ENCODE measurements at places on chromosomes 2 and 18.

DNA sequence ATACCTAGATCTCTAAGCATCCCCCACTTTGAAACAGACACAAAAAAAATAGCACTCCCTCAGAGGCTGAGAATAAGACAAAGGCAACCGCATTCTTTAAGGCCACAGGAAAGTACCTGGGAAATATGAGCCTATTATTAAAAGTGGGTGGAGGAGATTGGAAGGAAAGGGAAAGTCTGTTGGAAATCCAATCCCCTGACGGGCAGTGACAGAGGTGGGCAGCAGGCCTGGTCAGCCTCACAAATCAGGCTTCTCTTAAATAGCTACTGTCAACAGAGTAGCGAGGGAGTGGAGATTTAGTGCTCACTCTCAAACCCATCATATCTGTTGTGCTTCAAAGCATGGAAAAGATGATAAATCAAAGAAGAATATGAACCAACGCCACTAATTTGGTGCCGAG, 324.4 kb downstream of the ALK start:
- no peak for DNase-seq

- DNase-seq, result no peak
Measured at GRCh38 chr18:36197511-36198166, 10.3 kb downstream of the MOCOS start.

DNA sequence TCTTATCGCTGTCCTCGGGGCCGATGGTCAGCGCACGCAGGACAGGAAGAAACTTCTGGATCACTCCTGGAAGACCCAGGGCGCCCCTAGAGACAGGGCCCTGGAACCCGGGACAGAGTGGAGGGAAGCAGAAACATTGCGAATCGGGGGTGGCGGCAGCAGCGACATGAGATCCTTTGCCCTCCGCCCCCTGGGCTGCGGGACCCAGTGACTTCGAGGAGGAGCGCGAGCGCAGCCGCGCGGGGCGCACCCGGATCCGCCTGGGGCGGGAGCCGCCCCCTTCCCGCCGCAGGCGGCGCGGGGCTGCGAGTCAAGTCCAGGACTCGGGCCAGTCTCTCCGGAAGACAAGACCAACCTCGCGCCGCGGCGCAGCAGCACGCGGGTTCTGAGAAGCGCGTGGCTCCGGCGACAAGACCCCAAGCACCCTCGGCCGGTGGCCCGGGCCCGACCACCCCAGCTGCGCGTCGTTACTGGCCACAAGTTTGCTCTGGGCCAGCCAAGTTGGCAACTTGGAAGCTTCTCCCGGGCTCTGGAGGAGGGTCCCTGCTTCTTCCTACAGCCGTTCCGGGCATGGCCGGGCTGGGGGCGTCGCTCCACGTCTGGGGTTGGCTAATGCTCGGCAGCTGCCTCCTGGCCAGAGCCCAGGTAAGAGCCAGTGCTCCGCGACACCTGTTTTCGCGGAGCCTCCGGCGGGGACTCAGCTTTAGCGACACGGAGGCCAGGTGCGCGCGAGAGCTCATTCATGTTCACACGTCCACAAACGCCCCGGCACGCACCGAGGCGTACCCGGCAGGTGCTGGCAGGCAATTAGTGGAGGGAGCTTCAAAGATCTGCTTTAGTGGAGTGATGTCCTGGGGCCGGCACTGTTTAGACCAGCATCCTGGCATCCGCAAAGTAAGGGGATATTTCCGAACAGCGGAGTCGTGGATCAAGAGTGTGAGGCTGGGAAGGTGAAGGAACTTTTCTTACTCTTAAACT, at the start of gene PTH2R:
PTH2R (plus strand) TSS at position 319 of the 978 bp plus-strand sequence; CDS start at position 571, 252 bp downstream.
- no peak for DNase-seq

GRCh38 chr2:217722883-217723472, 279.8 kb downstream of the TNS1 start:
- DNase-seq, result no peak

GRCh38 chr2:196587056-196587455, 52.5 kb upstream of the CCDC150 start:
- DNase-seq, result no peak

GRCh38 chr2:226508683-226509082, 290.9 kb downstream of the IRS1 start:
- no peak for DNase-seq

GRCh38 chr2:643334-643733, 33.9 kb downstream of the TMEM18 start:
- no peak for DNase-seq

DNA sequence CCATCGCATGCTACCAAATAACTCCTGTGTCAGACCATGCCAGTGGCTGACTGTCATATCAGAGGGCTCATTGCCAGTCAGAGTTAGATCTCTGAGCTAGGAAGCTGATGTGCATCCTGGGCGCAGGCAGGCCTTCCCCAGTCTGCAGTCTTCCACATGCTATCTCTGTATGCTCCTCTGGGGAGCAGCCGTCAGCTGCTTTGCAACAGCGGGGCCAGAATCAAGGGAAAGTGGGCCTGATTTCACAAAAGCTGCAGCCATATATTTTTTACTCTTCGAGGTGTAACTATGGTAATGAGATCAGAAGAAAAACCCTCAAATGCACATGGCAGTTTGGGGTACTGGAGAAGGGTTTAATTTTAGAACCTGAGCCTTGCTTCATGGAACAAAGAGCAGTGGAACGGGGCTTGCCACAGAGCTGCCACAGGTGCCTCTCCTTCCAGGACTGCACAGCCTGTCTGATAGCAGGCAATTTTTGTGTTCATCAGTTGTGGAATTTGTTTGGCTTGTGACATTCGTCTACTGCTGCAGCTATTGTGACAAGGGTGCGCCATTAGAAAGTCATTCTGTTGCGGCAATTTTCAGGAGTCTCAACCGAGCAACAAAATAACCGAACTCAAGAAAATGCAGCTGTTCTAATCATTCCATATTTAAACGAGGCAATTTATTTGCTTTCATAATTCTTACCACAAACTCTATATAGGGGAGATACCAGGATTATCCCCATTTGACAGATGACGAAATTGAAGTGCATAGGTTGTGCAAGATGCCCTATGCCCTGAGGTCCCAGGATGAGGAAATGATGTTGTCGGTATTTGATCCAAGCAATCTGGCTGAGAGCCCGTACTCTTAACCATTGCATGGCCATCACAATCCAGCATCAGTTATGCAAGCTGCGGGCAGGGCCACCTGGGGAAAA, 109.6 kb upstream of the CYRIA start:
- no peak for DNase-seq

- no peak for DNase-seq
Measured at GRCh38 chr2:236530512-236530911, 39.1 kb upstream of the ACKR3 start.

- DNase-seq, result no peak
Measured at GRCh38 chr2:25929789-25930473, 51.6 kb upstream of the ASXL2 start.

DNA sequence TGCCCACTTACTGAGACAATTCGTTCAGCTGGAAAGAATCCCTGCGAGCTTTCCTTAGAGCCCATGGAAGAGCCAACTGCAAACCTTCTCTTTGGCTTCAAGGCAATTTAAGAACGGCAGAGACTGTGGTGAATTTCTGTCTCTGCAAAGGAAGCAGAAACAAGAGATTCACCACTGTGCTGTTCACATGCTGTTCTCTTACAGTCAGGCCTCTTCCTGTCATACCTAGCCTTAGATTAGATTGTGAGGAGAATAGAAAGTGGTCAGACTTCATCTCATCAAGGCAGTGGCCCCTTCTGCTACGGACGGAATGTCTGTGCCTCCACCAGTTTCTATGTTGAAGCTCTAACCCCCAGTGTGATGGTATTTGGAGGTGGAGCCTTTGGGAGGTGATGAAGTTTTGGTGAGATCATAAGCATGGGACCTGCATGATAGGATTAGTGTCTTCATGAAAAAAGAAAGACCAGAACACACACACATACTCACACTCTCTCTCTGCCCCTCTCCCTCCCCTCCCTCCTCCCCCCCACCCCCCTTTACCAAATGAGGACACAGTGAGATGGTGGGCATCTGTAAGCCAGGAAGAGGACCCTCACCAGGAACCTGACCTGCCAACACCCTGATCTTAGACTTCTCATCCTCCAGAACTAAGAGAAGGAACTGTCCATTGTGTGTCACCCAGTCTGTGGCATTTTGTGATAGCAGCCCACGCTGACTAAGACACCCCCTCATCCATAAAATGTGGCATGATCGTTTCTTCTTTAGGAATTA, 45.6 kb upstream of the NRP2 start:
- DNase-seq, result no peak

DNA sequence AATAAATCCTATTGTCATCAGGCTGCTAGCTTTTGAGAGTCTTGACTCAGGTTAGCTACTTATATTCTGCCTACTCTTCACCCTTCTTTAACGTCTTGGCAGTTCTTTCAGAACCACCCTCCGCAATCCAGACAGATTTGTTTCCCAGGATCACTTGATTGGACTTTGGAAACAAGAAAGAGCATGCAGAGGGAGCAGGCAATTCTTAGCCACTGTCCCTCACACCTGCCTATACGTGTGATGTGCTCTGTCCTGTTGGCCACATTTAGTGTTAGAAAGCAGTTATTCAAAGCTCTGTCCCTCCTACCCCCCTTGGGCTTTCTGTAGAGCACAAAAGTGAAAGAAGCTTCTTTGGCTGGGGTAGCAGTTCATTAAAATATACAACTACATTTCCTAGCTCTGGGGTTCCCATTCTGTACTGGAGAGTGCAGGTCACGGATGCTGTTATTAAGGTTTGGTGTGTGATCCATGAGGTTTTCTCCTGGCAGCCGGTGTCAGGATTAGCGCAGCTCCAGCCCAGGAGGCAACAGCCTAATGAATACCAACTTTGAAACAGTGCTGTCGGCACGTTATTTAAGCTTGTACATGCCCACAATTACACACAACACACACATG, 6.3 kb downstream of the FZD5 start:
- no peak for DNase-seq

DNA sequence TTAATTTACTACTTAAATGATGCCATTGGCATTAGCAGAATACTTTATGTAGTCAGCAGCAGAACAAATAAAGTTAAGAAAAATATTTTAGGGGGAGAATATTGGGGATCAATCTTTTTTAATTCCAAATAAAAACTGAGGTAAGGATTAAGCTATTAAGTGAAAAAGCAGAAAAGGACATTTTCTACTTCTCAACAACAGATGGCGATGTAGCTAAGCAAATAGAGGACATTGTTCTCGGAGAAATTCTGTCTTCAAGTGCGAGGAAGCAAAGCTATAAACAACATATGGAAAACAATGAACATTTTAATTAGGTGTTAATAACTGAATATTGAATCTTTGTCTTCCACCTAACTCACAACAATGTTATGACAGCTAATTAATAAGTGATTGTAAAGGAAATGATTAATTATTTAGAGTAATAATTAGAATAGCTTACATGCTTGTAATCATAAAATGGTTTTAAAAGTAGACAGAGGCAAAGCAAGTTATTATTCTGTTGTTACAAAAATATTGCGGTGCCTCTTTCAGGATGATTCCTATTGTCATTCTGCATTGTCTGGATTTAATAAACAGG, 32.9 kb upstream of the CCDC93 start:
- DNase-seq, result no peak

- no peak for DNase-seq
Measured at GRCh38 chr2:72916743-72917137, 579 bp upstream of the EMX1 start.

DNA sequence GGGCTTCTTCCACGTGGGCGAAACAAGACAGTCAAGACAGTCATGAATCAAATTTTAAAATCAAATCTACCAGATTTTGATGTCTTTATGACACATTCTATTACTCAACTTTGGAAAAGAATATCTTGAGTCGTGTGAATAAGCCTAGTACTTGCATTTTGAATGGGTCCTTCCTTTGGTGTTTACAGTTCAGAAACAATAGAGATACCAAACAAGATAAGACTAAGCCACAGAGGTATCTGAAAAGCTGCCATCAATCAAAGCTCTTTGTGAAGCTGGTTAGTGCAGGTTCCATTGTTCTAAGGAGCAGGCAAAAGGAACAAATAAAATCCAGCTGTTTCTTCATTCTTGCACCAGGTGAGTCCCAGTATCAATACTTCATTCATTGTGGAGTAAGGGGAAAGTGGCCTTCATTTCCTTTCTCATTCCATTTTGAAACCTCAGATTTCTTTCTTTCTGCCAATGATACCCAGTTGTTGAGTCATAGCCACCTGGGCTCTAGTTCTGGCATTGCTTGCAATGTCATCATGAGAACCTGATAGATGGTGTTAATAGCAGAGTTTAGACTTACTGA, 151.7 kb upstream of the L3MBTL4 start:
- no peak for DNase-seq

- no peak for DNase-seq
Measured at GRCh38 chr2:74292751-74293150, 50.5 kb downstream of the SLC4A5 start.

- DNase-seq, result no peak
Measured at GRCh38 chr2:213148572-213149261, 2.7 kb downstream of the IKZF2 start.

- DNase-seq, result no peak
Measured at GRCh38 chr2:148162871-148163270, 142.0 kb downstream of the MBD5 start.

- DNase-seq, result no peak
Measured at GRCh38 chr18:79911344-79912270, 39.8 kb downstream of the SLC66A2 start.

GRCh38 chr2:236811062-236811656, 241.5 kb downstream of the ACKR3 start:
- no peak for DNase-seq

DNA sequence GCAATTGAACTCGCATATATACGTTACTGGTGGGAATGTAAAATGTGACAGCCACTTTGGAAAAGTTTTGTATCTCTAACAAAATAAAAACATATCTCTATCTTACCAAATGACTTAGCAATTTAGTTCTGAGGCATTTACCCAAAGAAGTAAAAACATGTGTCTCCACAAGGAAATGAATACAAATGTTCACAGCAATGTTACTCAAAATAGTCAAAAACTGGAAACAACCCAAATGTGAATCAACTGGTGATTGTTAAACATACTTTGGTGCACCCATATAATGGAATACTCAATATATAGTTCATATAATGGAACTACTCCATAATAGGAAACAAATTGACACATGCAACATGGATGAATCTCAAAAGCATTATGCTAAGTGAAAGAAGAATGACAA, 70.4 kb upstream of the DNER start:
- no peak for DNase-seq

DNA sequence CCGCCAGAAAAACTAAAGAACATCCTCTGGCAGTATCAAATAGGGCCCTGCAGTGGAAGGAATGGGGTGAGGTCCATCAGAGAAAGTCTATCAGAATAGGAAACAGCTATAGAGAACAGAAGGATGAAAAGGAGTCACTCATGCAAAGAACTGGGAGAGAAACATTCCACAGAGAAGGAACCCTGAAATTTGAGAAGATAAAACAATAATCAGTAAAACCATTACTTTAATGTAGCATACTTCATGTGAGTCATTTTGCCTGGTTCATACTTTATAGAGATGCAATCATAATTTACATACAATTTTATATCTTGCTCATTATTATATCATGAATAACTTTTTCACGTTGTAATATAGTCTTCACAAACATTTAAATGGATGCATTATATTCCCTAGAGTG, 402.2 kb downstream of the NCKAP5 start:
- no peak for DNase-seq

- DNase-seq, result no peak
Measured at GRCh38 chr2:18922276-18922675, 332.9 kb upstream of the NT5C1B start.

- peak; percentile 86 for DNase-seq
Measured at GRCh38 chr2:96528006-96528699, 8.4 kb upstream of the ARID5A start.

All from stimulated activated naive B cell treated with anti-CD40 and anti-IgM and Interleukin-4, amounts not matched to agents 10 μg/mL and 1 μg/mL and 100 μg/mL, for 72 hours (primary cell).